Stimulated activated naive B cell treated with anti-CD40 and anti-IgM and Interleukin-4, amounts not matched to agents 10 μg/mL and 1 μg/mL and 100 μg/mL, for 72 hours (primary cell): ENCODE measurements at places on chromosomes 2 and 18.

DNA sequence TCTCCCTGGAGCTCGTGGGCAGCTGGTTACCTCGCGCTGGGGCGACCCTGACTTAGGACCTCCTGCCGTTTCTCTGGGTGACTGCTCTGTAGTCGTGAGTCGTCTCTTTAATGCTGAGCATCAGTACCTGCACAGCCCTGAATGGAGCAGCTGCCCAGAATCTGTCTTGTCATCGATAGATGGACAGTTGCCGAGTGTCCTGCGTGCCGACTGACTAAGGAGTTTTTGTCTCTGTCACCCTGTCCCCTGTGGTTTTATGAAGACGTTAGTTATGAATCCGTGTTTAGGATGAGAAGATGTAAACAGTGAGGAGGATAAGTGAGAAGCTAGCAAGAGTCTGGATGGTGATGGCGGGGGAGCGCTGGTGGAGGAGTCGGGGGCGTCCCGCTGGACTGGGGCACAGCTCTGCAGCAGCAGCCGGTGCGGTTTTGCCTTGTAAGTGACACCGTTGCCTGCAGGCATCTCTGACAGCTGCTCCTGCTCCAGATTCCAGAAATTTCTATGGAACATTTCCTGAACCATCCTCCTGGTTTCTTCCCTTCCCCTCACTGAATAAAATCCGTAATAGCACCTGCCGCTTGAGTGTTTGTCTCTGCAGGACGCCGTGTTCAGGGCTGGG is 13.3 kb downstream of the AGAP1 start:
- DNase-seq, result no peak

- DNase-seq, result no peak
Observed at GRCh38 chr18:25067275-25068025, 284.5 kb downstream of the ZNF521 start.

GRCh38 chr2:122949523-122949922 is 1075.6 kb upstream of the CNTNAP5 start:
- DNase-seq, result no peak

DNA sequence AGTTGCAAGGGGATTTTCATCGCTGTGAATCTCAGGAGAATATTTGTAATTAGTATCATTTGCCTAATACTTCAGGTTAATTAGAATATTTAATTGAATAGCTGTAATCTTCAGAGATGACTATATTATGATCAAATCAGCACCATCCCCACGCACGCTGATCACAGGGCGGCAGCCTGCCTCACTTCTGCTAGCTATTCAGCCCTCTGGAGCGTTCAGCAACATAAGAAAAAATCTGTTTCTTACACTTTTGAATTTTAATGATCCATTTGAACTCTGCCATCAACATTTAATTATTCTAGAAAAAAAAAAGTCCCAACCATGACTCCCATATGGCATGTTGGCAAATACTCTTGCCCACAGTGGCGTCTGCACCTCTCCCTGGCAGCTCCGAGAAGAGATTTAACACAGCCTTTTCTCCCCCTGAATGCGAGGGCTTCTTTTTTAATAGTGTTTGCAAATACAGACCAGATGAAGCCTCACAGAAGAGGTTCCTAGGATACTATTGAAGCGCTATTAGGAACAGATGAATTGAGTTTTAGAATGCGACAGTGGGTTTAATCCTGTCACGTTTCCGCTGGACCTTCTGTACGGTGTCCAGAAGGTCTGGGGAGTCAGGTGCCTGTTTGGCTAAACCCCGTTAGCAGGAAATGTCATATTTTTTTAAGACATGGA is 731.9 kb upstream of the SALL3 start:
- no peak for DNase-seq

GRCh38 chr18:59950215-59950944 is 50.6 kb downstream of the PMAIP1 start:
- DNase-seq, result no peak

- DNase-seq, result no peak
Observed at GRCh38 chr18:26655525-26656430, 107.4 kb upstream of the KCTD1 start.

DNA sequence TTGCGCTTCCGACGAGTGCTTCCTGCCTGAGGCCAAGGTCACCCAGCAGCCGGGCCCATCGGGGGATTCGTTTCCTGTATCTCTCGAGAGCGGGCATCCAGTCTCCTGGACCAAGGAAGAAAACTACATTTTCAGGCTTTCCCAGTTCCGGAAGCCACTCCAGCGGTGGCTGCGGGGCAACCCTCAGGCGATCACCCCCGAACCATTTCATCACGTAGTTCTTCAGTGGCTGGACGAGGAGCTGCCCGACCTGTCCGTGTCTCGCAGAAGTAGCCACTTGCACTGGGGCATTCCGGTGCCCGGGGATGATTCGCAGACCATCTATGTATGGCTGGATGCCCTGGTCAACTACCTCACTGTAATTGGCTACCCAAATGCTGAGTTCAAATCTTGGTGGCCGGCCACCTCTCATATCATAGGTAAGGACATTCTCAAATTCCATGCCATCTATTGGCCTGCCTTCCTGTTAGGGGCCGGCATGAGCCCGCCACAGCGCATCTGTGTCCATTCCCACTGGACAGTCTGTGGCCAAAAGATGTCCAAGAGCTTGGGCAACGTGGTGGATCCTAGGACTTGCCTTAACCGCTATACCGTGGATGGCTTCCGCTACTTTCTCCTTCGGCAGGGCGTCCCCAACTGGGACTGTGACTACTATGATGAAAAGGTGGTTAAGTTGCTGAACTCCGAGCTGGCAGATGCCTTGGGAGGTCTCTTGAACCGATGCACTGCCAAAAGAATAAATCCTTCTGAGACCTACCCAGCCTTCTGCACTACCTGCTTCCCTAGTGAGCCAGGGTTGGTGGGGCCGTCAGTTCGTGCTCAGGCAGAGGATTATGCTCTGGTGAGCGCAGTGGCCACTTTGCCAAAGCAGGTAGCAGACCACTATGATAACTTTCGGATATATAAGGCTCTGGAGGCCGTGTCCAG is 1.0 kb downstream of the MARS2 start:
- DNase-seq, result no peak

DNA sequence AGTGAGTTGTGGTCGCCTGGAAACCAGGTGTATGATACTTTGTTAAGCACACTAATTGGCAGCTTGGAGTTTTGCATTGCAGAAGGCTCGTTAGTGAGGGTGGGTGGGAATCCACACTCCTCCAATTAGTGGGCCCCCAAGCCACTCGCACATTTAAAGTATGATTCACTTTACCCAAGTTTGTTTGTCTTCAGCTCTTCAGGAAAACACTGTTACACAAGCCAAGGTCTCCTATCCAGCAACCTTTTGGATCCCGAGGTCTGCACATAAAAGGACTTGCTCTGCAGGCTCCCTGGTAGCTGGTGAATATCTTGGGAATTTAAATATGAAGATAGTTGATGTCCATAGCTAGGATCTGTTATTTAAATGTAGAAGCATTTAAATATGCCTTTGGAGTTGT is 66.1 kb downstream of the NPAS2 start:
- no peak for DNase-seq

GRCh38 chr2:12594590-12594989 is 122.1 kb upstream of the TRIB2 start:
- DNase-seq, result no peak

- no peak for DNase-seq
Observed at GRCh38 chr18:66764230-66764629, 160.3 kb upstream of the CDH19 start.

DNA sequence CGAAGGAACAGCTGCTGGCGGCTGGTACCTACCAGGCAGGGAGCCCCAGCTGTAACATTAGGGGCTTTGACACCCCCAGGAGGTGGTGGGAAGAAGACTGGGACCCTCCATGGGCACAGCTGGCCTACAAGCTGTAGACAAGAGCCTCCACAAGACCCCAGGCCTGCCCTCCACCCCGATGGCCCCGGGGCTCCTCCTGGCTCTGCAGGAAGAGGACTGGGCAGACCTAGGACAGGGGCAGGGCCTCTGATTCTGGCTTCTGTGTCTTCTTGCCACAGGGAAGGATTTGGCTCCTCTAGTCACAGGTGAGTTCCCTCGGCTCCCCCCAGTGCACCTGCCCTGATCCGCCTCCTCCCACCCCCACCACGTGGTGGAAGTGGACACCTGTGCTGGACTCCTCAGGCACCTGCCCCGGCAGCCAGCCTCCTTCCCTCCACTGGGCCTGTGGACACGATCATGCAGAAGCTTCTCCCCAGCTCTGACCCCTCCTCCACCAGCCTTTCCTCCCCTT is 53.4 kb upstream of the ODC1 start:
- DNase-seq, result no peak

GRCh38 chr18:57527556-57528229 is 58.8 kb downstream of the FECH start:
- no peak for DNase-seq

- DNase-seq, result no peak
Observed at GRCh38 chr2:98914713-98915580, 21.1 kb downstream of the CRACDL start.

- DNase-seq, result no peak
Observed at GRCh38 chr18:58576638-58577251, 52.1 kb downstream of the ALPK2 start.

DNA sequence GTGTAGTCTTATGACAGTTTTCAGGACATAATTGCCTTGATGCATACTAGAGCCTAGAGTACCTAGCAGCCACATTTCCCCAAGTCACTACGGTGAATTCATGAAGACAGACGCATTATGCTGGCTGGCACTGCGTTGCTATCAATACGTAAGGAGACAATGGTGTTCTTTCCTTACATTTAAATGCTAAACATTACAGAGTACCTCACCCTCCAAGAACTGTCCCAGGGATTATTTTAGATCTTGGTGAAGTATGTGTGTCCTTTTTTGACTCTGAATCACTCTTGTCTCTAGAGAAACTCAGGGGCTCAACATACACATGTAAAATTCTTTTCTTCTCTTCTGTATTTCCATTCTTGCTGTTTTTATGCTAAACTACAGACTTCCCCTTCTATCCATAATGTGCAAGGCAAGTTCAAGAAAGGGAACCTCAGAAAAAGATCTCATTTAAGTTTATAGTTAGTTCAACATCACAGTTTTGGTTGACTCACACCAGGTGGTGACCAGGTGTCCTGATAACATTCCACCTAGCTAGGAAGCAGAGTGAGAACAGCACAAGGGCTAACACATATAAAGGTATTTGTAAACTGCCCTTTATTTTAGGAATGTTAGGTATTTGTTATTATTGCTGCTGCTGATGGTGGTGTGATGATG is 212.4 kb upstream of the HNRNPA3 start:
- DNase-seq, result no peak
